ENCODE measurements at places on chromosomes 1 and 21. TPM values are rescaled to one million over a fixed set of nuclear protein-coding genes. Genes with fewer than 3 reads are reported as not detected.

SH2D2A gene
- 0.88 TPM for total RNA-seq

SERTAD4 gene
- 3.4 TPM for total RNA-seq

MIXL1 gene
- not detected for total RNA-seq

GJA5 gene
- not detected for total RNA-seq

COL9A2 gene
- total RNA-seq = 1.1 TPM

IFNAR2 gene
- 11.3 TPM for total RNA-seq

VWA5B1 gene
- not detected for total RNA-seq

ITLN2 gene
- total RNA-seq = not detected

SLC35F3 gene
- not detected for total RNA-seq

RBBP4 gene
- 93.0 TPM for total RNA-seq

OR4F16 gene
- total RNA-seq = not detected

OLFML3 gene
- 64.8 TPM for total RNA-seq

SOAT1 gene
- total RNA-seq = 32.7 TPM

RUNX3 gene
- total RNA-seq = not detected

SFN gene
- not detected for total RNA-seq

KDF1 gene
- not detected for total RNA-seq

WLS gene
- 74.7 TPM for total RNA-seq

PLK3 gene
- 12.9 TPM for total RNA-seq

FCGR3B gene
- total RNA-seq = not detected

SHISAL2A gene
- not detected for total RNA-seq

SERPINC1 gene
- total RNA-seq = not detected

SLFNL1 gene
- total RNA-seq = 0.15 TPM

OR10K2 gene
- total RNA-seq = not detected

MPC2 gene
- total RNA-seq = 34.5 TPM

RLF gene
- total RNA-seq = 13.0 TPM

NOS1AP gene
- 0.59 TPM for total RNA-seq

HOOK1 gene
- not detected for total RNA-seq
